ENCODE measurements at places on chromosomes 5 and 9.

DNA sequence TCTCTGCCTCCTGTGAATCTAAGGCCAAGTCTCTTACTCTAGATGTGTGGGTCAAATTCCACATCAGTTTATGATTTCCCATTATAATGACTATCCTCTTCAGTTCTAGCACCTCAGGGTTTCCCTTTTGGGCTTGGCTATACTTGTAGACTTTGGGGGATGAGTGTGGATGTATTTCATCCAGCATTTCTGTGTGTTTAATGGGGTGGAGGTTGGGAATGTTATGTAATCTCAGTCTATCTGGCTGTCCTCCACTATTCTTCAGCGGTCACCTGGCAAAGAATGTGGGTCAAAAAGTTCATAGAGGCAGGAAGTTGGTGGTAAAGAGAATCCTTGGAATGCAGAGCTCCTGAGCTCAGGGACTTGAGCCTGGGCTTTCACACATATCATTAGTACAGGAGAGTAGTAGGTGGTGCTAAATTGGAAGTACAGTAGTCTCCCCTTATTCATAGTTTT, 64.9 kb downstream of the CFAP95 start:
- no peak for DNase-seq

DNA sequence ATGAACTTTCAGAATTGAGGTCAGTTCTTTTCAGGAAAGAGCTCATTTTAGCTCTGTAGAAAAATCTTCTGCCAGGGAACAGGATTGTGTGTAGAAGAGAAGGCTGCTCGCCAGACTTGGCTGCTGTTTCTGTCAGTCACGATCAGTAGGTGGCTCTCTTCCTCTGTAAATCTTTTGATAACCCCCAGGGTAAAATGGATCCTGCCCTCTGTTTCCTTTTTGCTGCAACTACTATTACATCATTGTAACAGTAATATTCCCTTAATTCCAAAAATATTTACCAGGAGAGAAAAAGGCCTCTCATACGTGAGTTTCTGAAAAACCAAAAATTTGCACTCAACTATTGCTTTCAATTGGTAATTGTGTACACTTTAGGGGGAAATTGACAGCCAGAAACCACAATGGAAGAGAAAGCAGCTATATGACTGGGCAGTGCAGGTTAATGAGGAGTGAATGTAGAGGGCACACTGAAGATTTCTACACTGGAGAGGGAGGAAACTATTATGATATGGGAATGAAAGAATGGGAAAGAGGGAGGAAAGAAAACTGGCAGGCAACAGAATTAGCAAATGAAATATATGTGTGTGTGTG, 12.3 kb downstream of the IFNA21 start:
- DNase-seq, result no peak

DNA sequence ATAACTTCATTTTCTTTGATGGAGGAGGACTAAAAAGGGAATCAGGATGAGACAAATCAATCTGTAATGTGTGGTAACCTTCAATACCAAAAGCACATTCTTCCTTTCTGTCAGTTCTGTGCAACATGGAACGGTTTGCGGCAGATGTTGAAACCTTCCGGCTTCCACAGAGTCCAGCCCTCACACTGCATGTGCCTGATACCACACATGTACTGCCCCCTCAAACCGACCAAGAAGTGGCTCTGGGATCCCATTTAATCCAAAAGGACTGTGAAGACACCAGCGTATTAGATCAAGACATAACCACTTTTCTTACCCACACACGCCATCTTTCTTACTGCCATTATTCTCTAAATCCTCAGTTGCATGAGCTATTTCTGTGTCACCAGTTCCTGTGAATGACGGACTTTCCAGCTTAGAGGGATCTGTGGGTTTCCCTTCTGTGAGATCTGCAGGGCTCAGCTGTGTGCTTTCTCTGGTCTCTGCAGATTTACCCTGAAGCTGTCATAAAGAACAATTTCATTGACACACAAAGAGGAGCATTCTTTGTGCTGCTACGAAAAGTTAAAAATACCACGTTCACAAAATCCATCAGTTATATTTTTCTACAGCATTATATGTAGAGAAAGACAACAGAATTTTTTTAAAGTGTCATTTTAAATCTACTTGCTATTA, 25.8 kb downstream of the NSUN2 start:
- no peak for DNase-seq

DNA sequence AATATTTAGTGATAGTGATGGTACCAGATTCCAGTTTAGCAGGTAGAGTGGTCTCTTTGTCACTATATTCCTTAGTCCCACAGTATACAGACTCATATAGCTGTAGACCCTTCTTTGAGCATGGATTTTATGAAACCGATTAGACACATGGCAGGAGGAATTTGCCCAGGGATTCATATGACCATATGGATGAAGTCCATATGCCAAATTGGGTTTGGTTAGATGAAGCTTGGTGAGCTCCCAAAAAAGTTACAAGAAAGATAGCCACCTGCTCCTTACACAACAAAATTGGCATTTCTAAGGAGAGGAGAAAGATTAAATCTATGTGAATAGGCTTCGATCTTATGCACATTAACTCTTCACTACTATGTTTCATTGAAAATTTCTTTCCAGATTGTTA, 211.4 kb downstream of the CWC27 start:
- no peak for DNase-seq

DNA sequence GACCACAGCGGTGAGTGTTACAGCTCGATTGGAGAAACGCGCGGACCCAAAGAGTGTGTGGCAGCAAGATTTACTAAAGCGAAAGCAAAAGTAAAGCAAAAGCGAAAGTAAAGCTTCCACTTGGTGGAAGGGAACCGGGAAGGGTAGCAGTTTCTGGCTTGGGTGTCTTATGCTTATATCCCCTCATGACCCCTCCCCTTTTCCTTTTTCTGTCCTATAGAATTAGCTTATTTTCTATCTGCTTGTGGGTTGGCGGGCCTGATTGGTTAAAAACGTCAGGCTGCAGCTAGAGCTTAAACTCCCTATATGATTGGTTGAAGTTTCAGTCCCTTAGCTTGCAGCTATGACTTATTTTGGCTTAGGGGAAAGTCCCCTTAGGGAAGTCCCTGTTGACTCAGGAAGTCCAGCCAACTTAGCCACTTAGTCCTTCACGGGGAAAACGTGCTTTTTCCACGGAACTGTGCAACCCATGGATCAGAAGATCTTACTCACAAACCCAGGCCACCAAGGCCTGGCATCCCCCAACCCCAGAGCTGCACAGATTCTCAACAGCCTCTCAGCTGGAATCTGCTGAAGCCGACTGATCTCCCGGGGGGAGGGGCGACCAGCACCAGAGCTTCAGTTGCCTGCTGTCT, 114.2 kb upstream of the ADAMTS16 start:
- DNase-seq, result no peak

GRCh38 chr5:1943481-1943880, 60.8 kb upstream of the IRX4 start:
- no peak for DNase-seq

DNA sequence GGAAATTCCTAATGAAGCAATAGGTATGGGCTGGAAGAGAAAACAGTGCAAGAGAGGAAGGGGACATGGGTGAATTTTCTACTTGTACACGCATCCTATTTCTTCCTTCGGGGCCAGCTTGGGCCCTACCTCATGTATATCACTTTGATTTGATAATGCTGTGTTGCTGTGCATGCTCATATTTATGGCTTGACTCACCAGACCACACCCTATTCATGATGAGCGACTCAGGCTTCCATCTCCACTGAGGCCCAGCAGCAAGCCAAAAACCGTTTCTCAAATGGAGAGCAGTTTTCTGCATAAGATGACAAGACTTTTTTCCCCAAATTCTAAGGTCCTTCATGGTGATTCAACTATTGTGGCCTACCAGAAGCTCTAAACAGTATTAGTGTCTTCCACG, 2039.1 kb upstream of the CDH9 start:
- DNase-seq, result no peak

GRCh38 chr9:131773911-131774379, 34.1 kb upstream of the RAPGEF1 start:
- DNase-seq, result no peak

DNA sequence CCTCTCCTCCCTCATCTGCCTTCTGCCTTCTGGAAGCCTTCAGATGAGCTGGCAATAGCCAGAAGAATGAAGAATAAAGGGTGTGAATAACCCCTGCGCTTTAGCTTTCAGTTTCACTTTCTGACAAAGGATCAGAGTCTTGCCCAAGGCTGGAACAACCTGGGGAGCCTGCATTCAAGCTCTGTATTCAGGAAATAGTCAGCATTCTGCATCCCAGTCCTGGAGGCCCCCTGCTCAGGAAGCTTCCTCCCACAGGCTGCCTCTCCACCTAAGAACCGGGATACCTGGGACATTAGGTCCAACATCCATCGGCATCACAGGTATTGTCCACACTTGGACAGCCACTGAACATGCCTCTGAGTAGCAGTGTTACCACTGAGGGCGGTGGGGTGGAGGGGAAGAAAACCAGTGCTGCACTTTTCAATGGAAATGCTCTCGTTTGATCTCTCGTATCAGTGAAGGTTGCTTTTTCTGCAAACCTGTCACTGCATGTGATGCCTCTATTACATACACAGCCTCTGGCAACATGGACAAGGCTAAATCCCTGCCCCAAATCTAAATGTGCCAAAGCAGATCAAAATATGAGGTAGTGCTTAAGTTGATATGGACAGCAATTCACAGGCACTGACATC, 39.8 kb upstream of the ACO1 start:
- DNase-seq, result no peak

- no peak for DNase-seq
Measured at GRCh38 chr5:135242021-135242865, 156.8 kb downstream of the MACROH2A1 start.

DNA sequence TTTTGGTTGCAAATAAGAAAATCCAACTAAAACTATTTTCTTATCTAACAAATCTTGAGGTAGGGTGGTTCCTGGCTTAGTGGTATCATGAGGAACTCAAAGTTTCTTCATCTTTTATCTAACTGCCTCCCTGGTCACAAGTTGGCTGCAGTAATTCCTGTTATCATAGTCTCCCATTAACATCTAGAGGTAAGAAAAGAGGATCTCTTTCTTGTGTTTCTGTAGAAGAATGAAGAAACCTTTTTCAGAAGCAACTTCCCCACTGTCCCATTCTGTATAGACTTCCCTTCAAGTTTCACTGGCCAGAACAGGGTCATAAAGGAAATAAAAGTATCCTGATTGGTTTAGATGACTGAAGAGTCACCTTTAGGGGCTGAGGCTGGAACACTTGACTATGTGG, 81.8 kb upstream of the ELL2 start:
- DNase-seq, result no peak

DNA sequence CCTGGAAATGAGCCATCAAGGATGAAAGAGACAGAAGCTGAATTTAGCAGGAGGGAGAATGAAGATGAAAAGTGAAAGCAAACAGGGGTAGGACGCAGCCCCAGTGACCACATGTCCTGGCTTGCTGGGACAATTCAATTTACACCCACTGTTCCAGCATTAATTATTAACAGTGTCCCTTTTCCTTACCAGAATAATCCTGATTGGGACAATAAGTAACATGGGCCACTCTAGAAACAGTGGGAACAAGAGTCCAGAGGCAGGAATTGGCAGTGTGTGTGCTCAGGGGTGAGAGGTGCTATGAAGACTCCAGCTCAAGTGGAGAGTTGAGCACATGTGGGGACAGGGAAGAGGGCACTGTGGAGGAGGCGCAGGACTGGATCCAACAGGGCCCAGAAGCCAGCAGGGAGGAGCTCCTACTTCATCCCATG, 147.1 kb downstream of the C5orf15 start:
- no peak for DNase-seq

GRCh38 chr9:76018235-76018634, 127.8 kb downstream of the PCSK5 start:
- DNase-seq, result no peak

DNA sequence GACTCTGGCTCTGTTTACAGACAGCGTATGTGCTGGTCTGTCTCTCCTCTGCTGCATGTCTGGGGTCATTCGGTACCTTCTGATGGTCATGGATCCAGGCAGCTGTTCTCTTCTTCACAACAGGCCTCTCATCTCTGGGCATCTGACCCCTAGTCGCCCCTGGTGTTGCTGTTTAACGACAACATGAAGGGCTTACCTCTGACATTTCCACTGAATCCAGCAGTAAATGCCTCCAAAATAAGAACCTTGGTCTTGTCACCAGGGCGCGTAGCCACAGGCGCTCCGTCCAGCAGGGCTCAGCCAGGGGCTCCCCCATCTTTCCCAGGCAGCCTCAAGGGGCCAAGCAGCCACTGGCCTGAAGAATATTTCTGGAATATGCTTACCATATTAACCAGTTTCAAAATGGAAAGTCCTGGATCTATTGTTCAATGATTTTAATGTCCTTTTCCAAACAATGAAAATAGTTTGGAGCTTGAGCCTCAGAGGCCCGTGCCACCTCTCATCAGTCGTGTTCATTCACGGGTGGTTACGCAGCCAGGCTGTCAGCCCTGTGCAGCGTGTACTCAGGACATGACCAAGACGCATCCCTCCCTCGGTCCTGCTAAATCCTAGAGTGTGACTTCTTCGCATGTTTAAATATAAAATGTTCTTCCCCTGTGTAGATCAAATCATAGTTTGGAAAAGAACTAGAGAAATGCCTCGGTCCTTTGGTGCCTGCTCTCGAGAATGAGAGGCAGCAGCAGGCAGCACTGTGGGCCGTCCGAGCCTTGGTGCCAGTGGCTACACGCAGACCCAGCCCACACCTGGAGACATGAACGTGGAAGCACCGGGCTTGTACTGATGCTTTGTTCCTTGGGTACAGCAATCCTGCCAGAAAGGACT, 30.1 kb upstream of the LRRC14B start:
- no peak for DNase-seq

DNA sequence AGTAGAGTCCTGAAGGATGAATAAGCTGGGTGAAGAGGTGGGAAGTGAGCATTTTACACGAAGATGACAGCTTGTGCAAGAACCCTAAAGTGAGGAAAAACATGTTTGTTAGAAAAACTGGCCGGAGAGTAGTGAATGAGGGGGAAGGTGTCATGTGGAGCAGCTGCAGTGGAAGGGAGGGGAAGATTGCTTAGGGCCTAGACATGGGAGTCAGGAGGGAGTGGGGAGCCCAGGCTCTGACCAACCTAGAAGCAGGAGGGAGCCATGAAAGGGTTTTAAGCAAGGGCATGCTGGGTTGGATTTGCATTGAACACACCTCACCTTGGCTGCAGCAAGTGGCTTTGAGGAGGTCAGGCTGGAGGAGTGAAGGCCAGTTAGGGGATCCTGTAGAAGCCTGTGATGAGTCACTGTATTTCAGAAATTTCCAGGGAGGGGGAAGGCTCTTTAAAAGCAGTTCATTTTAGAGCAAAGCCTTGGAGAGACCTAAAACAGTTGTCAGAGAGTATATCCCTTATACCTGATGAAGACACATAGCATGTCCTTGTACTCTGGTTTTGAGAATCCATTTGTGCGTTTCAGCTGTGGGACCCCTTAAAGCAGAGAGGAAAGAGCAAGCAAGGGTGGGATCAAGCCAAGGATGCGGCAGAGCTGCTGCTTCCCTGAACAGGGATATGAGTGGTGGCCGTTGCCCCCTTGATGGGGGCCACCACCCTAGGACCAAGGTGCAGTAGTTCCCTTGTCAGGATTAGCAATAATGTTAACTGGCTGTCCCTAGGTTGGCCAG, 45.4 kb downstream of the ANGPTL2 start:
- no peak for DNase-seq
